ENCODE measurements at places on chromosomes 2 and 18.

GRCh38 chr2:238123991-238124470 is 14.4 kb upstream of the KLHL30 start:
- DNase-seq: no peak

DNA sequence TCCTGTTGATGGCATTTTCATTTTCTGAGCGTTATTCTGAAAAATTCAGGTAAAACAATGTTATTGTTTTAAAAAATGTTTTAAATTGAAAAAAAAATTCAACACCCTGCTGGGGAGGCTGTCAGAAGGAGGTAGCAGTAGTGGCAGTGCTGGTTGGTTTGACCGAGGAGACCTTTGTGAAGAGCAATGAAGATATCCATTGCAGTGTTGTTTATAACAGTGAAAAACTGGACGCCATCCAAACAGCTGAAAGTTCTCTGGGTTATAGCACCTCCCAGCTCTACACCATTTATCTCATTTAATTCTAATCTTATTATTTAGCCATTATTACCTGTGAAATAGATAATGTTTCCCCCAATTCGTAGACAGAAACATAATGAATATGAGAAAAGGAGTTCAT is 12.6 kb upstream of the ITM2C start:
- no peak for DNase-seq

DNA sequence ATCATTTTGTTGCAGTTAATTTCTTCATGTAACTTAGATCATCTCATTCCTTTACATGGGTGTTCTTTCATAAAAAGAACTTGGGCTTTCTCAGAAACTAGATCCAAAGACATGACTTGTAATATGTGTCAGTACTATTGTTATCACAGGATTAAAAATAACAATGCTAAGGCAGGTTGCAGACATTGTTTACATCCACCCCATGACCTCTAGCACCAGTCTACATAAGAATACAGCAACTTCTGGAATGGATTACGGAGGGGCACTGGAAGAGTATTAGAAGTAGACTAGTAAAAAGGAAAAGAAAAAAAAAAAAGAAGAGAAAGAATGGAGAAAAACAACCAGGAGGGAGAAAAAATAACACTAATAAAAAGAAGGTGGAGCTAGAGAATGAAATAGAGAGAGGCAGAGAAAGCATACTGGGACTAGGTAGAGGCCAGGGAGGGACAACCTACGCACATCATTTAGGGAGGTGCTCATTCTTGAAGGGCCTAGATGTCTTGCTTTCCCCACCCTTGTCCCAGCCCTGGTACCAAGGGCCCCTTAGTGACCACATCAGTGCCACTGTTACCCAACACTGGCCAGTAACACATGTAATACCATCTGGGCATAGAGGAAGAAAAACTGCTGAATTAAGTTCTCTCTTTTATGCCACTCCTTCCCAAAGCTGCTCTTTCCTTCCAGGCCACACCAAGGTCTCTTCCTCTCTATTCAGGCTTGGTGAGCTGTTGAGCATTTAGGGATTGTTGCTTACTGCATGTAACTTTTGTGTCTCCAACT is 70.6 kb upstream of the KLF7 start:
- DNase-seq: no peak

DNA sequence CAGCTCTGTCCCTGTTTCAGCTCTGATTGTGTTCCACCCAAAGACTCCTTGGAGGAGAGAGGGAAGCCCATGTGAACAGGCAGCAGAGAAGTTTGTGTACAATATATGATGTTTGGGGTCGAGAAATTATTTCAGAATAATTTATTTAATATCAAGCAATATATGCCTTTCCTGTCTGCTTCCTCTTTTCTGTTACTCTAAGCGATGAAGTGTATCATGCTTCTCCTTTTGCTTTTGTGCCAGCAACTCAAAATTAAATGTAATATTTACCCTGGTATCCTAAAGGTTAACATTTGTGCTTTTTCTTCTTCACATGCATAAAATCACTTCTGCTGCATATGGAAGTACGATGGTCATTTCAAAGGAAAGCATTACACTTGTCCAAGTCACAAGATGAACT is 2.4 kb upstream of the NTSR2 start:
- DNase-seq: no peak

DNA sequence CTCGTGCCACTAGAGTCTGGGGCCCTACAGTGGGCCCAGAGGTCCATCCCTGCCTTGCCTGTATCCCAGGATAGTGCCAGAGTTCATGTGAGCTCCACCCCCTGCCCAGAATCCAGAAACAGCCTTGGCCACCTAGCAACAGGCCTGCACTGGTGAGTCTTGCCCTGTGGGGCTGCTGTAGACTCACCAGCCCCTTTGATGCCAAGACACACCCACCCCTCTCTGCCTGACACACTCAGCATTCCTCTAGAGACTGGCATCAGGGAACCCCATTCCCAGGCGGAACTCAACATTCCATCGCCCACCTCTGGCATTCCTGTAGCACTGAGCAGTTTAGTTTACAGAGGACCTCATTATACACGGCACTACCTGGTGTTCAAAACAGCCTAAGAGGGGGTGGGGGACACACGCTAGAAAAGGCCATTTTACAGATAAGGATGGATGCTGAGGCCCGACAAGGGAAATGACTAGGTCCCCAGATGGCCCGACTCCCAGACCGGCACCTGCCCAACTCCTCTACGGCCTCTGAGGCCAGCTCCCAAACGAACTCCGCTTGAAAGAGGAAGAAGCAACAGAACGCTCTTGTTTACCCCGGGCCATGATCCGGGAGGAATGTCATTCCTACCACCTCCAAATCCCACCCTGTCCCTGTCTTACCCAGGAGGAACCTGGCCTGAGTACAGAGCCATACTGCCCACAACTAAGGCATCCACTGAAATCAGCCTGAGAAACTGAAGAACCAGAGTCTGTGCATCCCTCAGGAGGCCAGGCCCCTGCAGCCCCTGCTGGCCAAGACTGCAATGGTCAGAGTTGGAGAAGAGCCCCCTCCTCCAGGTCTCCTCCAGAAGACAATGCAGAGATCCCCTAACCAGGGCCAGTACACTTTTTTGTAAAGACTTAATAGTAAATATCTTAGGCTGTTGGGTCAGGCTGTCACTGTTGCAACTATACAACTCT is 180.2 kb downstream of the TNS1 start:
- no peak for DNase-seq

- DNase-seq: no peak
Observed at GRCh38 chr18:8811115-8811514, 105.8 kb downstream of the MTCL1 start.

- no peak for DNase-seq
Observed at GRCh38 chr2:43227830-43228281, 1.4 kb upstream of the ZFP36L2 start.

DNA sequence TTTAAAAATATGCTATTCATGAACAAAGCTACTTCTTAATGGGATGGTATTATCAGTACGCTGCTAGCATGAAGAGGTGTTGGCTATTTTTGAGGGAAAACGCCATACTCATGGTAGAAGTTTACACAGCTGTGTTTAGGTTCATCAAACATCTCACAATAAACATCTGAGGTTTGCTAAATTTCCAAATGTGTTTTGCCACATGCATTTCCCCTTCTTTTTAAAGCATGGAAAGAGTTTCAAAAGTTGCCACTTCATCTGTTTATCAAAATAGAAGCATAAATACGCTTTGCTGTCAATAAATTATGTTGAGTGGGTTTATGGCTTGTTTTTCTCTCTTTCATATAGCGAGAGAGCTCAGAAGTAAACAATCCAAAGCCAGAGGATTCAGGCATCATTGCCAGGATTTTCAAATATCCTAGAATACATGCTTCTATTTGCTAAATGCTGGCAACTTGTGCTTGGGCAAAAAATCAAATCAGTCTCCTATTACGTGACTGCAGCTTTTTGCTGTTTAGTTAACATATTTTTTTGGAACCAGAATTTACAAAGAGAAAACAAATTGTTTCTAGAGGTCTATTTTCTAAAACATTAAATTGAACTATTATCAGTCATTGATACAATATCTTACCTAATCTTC is 1919.9 kb upstream of the LRRTM1 start:
- DNase-seq: no peak

- DNase-seq: no peak
Observed at GRCh38 chr2:31347750-31348149, 66.8 kb downstream of the XDH start.

DNA sequence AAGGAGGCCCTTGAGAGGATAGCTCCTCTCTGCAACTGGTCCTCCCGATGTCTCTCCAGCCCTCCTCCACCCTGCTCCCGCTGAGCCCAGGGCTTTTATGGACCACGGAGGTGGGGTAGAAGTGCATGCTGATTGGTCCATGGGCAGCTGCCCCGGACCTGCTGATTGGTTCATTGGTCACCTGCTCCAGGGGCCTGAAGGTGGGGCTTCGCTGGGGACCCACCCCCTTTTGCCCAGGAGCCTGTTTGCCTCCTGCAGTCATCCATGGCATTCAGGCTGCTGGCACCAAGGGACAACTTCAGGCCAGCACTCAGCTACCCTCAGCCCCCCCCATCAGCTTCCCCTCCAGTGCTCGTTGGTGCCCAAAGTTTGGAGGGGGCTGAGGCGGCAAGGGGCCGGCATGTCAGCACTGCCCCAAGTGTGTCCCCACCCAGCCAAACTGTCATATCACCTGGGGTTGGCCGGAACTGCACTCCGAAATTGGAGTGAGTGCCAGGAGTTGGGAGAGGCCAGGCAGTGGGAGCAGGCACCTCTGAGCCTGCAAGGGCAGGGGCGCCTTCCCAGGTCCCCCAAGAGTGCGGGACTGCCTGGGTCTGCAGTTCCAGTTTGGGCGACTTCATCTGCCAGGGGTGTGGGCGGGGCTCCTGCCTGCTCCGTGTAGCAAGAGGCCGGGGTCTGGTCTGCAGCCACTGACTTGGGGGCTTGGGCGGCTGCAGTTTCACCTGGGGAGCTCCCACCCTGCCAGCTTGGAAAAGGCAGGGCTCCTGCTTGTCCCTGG is 288.9 kb downstream of the RDH14 start:
- DNase-seq: no peak

DNA sequence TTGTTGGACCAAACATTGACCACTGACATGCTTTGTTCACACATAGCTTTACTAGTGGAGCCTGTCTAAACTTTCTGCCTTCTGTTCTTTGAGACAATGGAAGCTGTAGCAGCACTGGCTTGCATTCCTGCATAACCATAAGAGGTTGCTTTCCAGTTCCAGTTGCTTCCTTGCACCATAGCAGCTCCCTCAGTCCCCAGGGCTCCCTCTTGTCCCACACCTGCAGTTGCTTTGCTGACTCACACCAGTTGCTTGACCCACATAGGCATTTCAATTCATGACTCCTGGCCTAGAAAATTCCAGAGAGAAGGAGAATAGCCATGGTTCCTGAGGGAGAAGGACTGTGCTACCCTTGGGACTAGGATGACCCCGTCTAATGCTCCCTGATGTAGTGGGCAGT is 20.9 kb downstream of the SGPP2 start:
- DNase-seq: no peak

- DNase-seq: no peak
Observed at GRCh38 chr2:191895195-191895594, 48.3 kb upstream of the CAVIN2 start.

DNA sequence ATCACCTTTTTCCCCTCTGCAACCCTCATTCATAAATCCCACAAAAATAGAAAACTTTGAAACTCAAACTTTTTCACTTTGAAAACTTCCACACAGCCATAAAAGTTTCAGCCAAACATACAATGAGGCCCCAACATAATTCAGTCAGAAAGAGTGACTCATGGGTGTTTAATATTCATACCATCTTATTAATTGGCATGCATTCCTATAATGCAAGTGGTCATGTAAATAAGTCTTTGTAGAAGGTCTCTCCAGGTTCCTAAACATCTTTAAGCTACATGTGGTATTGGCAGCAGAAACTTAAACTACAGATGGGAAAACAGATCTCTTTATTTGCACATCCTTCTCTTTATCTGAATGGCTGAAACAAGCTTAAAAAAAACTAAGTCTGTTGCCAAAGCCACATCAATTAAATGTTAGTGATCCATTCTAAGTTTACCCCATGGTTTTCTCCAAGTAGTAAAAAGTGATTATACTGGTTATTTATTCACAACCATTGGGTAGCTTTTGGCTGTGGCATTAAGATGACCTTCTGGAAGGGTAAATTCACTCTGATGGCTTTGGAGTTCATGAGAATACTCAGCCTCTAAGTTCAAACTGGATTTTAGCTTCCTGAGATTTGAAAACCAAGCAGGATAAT is 70.2 kb upstream of the LYPD1 start:
- no peak for DNase-seq

GRCh38 chr2:179455172-179455524 is 190.5 kb upstream of the SESTD1 start:
- DNase-seq: no peak

DNA sequence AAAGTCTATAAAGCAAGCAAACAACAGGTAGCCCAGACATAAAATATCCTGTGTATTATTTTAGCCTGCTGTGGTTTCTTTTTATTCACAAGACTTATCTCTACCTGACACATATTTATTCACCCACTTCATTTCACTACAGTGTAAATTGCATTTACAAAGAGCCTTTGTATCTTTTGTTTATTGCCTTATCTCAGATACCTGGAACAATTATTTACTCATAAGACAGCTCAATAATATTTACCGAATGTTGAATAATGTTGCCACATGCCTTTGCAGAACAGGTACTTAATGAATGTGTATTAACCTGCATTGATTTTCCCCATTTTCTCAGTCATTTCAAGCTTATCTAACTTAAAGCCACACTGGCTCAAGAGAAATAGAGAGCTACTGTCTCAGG is 603.6 kb downstream of the FBXO15 start:
- DNase-seq: no peak

- no peak for DNase-seq
Observed at GRCh38 chr2:110860630-110861029, 128.3 kb downstream of the ACOXL start.

GRCh38 chr2:65450810-65451209 is 18.4 kb upstream of the SPRED2 start:
- no peak for DNase-seq

DNA sequence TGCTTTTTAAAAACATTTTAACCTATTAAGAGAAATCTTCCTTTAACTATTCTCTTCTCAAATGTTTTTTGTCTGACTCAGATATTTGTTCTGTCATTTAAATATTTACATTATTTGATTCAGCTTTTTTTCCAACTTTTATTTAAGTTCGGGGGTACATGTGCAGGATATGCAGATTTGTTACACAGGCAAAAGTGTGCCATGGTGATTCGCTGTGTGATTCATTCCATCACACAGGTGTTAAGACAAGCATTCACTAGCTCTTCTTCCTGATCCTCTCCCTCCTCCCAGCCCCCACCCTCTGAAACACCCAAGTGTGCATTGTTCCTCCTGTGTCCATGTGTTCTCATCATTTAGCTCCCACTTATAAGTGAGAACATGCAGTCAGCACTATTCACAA is 19.4 kb downstream of the SP100 start:
- DNase-seq: no peak
